ENCODE measurements at places on chromosomes 3 and 15.
A peak's percentile ranks its signal among the peaks of the same experiment; 100 is the strongest.

- no peak for DNase-seq
These were observed 641.8 kb downstream of the FHIT start for GRCh38 chr3:60609446-60609845.

DNA sequence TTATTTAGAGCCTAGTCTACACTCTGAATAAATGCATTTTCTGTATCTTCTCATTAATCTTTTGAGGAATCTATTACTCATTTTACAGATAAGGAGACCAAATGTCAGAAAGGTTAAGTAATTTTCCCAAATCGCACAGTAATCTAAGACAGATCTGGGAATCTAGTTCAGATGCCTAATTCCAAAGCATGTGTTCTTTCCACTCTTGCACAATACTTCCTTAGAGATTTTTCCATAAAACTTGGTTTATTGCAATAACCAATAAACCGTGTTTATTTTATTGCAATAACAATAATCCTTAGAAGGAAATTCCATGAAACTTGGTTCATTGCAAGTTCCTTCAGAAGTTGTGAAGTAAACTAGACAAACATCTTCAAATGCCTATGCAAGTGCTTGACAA lies 17.4 kb upstream of the COL8A1 start:
- no peak for DNase-seq

- DNase-seq: peak; percentile 78
These were observed 35.5 kb upstream of the PLCL2 start for GRCh38 chr3:16849229-16849628.

- DNase-seq: no peak
These were observed 167.7 kb downstream of the AGBL1 start for GRCh38 chr15:86247249-86247955.

- no peak for DNase-seq
These were observed 1.6 kb downstream of the CYP11A1 start for GRCh38 chr15:74365598-74366445.

GRCh38 chr3:99950921-99951320 lies 133.3 kb downstream of the CMSS1 start:
- no peak for DNase-seq

- no peak for DNase-seq
These were observed 19.3 kb upstream of the TMEM42 start for GRCh38 chr3:44842376-44842775.

DNA sequence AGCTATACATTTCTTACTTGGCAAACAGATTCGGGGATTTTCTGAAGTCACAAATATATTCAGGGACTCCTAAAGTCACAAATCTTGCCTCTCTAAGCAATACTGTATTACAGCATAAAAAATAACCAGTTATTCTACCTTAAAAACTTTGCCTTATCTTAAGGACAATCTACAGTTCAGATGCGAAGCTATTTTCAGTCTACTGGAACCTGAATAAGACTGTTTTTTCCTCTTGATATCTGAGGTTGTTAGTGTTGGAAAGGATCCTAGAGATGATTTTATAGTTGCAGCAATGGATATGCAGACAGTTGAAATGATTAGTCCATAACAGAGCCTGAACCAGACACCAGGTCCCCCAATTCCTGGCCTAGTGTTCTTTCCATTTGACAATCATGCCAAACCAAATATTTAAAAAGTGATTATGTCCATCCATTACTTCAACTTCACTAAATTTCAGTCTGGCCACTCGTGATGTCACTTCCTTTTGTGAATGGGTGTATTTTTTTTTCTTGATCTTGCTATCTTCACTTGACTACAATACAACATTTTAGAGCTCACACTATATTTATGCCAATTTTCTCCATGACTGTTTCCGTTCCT lies 1.8 kb downstream of the HDGFL3 start:
- DNase-seq: no peak

DNA sequence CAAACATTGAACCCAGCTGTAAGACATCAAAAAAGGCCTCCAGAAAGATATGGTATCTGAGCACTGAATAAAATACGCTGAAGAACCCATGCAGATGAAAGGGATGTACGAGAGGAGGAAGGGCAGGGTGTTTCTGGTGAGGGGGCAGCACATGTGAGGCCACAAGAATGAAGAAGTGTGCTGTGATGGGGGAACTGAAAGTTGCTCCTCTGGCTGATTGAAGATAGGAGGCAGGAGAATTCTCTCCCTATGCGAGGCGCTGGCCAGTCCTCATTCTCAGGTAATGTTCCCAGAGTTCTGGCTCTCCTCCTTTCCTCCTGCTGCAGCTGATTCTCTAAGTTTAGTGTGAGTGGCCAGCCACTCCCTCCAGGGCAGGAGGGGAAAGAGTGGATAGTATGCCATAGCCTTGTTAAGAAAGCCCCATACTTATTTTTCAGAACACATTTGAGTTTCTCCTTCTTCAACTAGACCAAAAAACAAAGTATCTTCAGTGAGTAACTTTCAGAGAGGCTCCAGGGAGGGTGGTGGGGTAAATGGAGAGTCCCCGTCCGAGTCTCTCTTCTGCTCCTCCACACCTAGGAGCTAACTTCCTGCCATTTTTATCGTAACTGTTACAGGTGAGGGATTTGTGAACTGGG lies 26.9 kb upstream of the MYO1E start:
- DNase-seq: peak; percentile 69

- DNase-seq: no peak
These were observed 328.1 kb upstream of the ATP10A start for GRCh38 chr15:26191193-26191592.

DNA sequence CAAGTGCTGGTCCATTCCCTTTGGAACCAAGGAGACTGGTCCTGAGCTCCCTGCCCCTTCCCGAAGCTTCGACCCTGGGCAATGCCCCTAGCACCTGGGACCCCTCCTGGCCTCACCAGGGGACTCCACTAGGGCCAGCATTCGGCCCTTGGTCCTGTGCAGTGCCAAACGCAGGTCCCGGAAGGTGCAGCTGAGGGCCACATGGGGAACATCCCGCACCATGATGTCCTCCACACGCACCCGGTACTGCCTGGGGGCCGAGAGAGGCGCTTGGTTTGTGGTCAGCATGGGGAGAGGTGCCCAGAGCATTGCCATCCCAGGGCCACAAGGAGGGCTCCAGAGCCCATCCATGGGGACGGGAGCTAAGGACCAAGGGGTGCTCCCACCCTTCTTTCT lies 7.9 kb downstream of the CLCN2 start:
- no peak for DNase-seq

- DNase-seq: peak; percentile 48
These were observed 748.6 kb upstream of the GBE1 start for GRCh38 chr3:82509951-82510603.

DNA sequence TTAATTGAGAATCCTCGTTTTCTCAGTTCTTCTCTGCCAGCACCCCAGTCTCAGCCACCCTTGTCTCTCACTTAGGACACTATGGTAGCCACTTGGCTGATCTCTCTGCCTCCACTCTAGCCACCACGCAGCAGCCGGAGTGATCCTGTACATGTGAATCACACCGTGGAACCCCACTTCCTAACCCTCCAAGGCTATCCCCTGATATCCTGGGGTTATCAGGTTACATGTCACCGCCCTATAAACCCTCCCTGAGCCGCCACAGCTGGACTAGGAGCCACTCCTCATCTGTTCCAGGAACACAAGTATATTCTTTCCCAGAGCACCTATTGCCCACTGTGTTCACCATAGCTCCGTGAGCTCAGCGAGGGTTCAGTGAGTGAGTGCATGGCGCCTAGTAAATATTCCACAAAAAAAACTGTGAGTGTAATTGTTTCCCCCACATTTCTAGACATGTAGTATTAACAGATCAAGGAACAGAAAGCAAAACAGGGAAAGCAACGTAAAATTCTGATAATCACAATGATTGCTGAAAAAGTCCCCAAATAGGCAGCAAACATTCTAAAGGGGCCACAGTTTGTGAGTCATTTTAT lies 661 bp upstream of the PARP14 start:
- peak; percentile 23 for DNase-seq

DNA sequence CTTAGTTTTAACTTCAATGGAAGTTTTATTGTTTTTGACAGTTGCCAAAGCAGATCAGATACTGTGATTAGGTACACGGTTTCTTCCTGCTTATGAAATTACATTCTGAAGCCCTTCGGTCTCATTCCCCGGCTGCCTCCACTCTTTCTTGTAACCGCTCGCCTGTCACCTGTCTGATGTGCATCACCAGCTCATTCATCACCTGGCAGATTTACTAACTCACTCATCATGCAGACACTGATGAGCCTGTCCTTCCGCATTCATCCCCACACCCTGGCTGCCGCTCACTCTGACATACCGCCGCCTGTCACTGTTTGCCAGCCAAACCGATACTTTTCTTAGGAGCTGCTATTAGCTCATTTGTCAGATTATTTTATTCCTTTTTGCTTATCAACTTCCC lies 82.8 kb upstream of the NSMCE3 start:
- no peak for DNase-seq

GRCh38 chr15:80072285-80072994 lies 13.0 kb downstream of the ZFAND6 start:
- peak; percentile 80 for DNase-seq

DNA sequence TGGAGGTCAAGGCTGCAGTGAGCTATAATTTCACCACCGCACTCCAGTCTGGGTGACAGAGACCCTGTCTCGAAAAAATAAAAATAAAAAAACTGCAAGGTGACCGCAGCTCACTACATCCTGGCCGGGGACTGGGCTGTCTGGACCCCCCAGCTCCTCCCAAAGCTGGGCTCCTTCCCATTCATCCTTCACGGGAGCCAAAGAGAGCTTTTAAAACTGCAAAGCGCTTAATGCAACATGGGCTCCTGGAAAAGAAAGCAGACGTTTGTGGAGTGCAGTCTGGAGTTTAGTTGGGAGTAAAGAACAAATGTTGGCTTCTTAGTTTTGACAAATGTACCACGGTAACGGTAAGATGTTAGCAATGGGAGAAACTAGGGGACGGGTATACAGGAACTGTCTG lies 12.1 kb downstream of the PLXND1 start:
- no peak for DNase-seq

DNA sequence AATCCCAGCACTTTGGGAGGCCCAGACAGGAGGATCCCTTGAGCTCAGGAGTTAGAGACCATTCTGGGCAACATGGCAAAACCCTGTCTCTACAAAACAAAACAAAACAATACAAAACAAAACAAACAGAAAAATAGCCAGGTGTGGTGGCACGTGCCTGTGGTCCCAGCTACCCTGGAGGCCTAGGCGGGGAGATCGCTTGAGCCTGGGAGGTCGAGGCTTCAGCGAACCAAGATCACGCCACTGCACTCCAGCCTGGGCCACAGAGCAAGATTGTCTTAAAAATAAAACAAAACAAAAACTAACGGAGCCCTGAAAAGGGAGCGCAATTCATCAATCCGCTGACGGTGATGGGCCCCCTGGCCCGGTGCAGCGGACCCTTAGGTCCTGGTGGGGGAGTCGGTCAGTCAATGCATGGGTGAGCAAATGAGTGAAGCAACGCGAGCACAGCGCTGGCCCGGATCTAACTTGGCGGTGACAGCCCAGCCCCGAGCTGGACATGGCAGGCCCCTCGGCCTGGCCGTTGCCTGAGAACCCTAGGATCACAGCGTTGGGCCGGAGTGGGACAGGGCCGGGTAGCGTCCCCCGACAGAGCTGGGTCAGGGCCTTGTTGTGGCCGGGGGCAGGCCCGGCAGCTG lies 52.4 kb upstream of the BLM start:
- peak; percentile 31 for DNase-seq

- DNase-seq: no peak
These were observed 177.0 kb upstream of the TBL1XR1 start for GRCh38 chr3:177374323-177374722.

GRCh38 chr3:117553461-117553860 lies 843.9 kb downstream of the TUSC7 start:
- DNase-seq: no peak

DNA sequence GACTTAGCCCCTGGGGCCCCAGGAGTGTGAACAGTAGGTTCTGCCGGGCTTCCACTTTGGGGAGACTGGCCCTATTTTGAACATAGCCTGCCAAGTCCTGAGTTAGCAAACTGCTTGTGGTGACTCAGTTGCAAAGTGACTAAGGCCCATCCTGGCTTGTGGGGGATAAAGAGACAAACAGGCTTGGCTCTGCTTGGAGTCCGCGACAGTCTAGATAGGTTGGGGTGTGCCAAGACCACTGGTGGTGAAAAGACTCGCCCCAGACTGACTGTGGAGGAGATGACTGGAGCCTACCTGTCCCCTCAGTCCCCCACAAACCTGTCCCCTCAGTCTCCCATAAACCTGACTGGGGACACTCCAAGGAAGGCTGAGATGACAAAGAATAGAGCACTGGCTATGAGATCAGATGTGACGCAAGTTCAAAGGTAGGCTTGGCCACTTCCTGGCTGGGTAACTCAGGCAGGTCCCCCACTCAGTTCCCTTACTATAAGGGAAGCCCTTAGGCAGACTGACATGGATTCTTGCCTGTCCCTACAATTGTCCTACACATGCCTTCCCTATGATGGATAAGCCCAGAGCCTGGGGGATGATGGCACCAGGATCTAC lies 4.3 kb downstream of the DNASE1L3 start:
- DNase-seq: peak; percentile 47

DNA sequence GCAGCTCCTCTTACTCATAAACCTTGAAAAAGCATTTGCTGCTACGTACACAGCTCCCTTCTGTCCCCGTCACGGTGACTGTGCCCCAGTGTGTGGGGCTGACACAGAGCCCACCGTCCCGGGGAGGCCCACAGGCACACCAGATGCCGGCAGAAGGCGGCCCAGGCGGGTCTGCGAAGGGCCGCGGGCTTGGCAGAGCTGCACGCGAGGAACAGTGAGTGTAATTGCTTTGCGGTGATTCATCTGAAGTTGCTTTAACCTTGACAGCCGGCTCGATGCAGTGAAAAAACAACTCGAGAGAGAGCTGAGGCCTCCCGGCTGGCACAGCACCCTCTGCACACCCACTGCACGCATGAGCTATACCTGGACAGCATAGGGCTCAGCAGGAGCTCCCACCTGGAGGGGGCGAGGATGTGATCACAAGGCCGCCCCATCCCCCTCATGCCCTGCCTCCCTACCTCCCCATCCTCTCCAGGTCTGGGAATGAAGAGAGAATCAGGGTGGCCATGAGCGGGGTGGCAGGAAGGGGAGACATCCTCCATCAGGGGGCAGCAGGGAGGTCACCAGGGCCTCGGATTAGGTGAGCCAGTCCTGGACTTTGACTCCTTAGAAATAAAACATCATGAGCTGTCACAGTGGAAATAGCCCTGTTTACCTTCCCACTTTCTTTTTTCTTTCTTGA lies 172.7 kb downstream of the MEGF11 start:
- peak; percentile 23 for DNase-seq

- DNase-seq: no peak
These were observed 20.8 kb downstream of the FAM3D start for GRCh38 chr3:58645726-58646125.

GRCh38 chr3:85342915-85343314 lies 384.1 kb downstream of the CADM2 start:
- peak; percentile 82 for DNase-seq

All from Ammon's horn (tissue), 1 donor.